Suppressor macrophage treated with lipopolysaccharide for 4 hours (primary cell): ENCODE measurements at places on chromosomes 12 and 14.

GRCh38 chr14:92308716-92309115 lies 14.2 kb upstream of the SLC24A4 start:
- DNase-seq: no peak

- no peak for DNase-seq
Observed at GRCh38 chr14:97298331-97298730, 501.1 kb downstream of the VRK1 start.

DNA sequence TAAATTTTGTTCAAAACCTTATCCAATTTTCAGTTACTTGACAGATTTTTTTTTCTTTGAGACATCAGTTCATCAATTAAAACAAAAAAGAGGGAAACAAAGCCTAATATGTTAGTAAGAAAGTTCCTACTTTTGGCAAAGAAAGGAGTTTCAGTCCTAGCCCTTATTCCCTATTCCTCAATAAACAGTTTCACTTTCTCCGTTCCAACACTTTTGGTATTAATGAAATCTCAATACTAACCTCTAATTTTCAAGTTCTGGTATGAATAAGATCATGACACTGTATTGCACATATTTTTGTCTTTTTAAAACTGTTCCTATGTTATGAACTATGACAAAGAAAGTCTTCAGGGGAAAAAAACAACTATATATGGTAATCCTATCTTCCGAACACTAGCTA lies 48.4 kb downstream of the RPS6KA5 start:
- DNase-seq: peak; percentile 76

GRCh38 chr12:6699989-6700645 lies 498 bp downstream of the PIANP start:
- DNase-seq: no peak

DNA sequence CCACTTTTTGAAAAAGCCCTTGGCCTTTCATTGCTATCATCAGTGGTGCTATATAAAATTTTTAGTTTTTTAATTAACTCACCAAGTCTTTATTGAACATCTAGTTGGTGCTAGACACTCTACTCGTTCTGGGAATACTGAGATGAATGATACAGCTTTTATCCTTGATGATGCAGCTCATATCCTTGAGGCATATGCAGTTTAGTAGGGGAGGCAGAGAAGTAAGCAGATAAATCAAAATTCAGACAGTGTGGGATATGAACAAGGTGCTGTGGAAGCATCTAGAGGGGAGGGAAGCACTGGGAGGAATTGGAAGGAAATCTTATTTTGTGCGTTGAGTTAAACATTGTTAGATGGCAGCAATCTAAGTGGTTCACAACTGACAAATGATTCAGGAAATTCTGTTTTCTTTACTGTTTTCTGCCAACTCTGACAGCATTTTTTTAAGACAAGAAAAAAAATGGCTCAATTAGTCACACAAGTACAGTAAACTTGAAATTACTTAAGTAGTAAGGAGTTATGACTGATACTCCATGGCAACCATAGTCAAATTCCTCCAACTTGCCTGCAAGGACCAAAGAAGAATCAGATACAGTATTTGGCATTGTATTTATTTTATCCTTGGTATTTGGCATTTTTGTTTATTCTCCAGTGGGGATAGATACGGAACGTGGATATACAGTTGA lies 119.2 kb downstream of the TMTC2 start:
- DNase-seq: no peak
